Activated B cell treated with CpG ODN at 0.5 μM for 24 hours (primary cell): ENCODE measurements at places on chromosomes 2 and 18. TPM values are rescaled to one million over a fixed set of nuclear protein-coding genes. Genes with fewer than 3 reads are reported as not detected.

DNA sequence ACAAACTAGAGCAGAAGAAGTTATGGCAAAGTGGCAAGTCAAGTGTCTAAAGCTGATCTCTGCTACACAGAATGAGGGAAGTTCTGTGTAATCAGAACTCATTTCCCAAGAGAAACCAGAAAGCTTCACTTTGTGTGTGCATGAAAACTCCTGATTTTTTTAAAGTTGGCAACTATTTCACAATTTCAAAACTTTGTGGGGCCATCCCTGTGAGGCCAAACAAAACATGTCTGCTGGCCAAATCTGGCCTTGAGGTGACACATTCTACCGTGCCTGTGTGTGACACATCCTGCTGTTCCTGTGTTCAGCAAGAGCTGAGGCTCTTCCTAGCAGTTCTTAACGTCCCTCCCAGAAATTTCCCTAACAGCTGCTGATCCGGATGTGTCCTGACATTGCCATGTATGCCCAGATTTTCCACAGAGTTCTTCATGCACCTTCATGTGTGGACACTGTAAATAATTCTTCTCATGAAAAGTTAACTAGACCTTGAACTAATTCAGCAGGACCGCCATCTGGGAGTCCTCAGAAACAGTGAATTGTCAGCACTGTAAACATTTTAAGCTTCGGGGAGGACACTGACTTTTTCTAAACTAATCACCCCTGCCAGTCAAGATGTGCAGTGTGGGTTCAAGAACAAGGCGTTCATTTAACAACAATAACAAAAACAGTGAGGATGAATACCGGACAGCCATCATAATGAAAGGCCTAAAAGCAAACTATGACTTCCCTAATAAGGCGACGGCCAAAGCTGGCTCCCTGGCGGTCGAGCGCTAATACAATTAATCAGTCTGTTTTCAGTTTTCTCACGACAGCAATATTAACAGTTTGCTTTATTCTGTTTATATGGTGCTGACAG, 99.0 kb downstream of the PLEKHM3 start:
- DNase-seq, result no peak

The GRHL1 gene
- 0.39 and 0.95 TPM in 2 replicates for total RNA-seq

The UGT1A5 gene
- total RNA-seq, result not detected in 2 replicates

DNA sequence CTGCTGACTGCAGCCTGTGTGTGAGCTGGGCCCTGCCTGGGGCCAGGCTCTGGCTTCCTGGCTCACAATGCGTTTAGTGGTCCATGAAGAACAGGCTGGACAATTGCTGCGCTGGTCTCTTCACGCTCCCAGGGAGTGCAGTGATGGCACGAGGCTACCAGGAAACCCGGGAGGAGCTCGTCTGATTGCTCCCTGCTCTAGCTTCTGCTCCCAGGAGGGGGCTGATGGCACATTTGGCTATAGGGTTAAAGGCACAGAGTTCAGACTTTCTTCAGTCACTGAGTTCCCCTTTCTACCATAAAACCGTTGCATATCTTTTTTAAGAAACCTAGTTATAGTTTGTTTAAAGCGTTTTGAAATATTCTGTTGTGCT, 60.1 kb downstream of the KCNF1 start:
- no peak for DNase-seq

GRCh38 chr2:3242747-3243369, 134.8 kb downstream of the EIPR1 start:
- DNase-seq, result no peak

The MEP1B gene
- 0.09 TPM in 1 of 2 replicates, not detected in the other for total RNA-seq

GRCh38 chr18:11857177-11857887, 6.1 kb downstream of the CHMP1B start:
- DNase-seq, result no peak

DNA sequence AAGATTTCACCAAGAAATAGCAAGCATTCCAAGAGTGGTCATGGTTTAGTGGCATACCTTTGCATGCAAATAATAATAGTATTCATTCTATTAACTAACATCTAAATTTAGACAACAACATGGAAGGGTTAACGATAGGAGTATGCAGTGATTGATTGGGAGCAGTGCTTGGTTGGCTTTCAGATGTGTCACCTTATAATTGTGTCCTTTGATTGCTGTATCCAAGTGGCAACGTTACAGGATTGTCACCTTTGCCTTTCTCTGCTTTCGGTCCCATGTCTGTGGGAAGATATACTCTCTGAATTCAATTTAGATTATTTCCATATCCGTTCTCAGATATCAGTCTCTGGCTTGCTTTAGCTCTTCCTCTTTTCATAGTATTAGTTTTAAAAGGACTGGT, 152.8 kb upstream of the MAP3K20 start:
- no peak for DNase-seq

The CRYBA2 gene
- not detected in 2 replicates for total RNA-seq

DNA sequence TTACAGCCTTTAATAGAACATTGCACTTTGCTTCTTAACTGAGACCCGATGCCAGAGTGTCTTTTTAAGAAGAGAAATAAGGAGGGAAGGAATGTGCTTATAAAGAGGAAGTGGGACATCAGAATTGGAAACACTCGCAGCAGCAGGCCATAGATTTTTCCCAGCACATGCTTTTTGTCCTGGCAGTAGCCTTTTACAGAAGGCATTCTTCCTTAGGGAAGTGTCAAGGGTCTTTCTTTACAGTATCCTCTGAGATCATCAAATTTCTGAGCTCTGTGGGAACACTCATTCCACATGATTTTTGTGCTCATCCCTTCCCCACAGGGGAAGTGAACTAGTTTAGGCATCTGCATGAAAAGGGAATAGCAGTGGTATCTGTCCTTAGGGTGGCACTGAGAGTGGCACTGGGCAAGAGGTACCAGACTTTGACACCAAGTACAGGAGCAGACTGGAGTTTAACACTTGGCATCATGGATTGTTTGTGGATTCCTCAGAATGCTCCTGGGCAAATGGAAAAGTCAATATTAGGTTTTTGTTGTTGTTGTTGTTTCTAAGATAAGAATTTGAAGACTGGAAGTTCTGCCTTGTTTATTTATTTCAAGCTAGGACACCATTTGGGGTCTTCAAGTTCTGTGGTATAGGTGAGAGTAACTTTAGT, 4.1 kb downstream of the MYO1B start:
- DNase-seq, result no peak

The STK16 gene
- 31.0 and 36.5 TPM in 2 replicates for total RNA-seq

DNA sequence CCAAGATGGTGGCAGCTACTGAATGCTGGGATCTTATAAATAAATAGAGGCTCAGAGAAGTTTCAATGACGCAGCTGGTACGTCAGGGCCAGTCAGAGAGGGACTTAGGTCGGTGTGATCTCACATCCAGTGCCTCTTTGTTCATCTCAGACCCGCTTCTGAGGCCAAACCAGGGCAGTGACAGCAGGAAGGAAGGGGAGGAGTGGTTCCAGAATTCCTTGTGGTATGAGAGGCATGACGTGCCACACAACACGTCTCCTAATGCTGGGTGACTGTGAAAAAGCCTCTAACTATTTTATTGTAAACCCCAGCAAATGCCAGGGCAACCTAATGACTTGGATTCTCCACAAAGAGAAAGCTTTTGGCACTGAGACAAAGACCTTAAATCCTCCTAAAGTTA, 423.3 kb downstream of the LPIN1 start:
- no peak for DNase-seq

- DNase-seq, result no peak
Measured at GRCh38 chr2:239246723-239247122, 154.1 kb downstream of the HDAC4 start.

- DNase-seq, result no peak
Measured at GRCh38 chr2:221166292-221166691, 405.8 kb downstream of the EPHA4 start.

- DNase-seq, result no peak
Measured at GRCh38 chr2:57022496-57022895, 838.7 kb downstream of the CCDC85A start.

DNA sequence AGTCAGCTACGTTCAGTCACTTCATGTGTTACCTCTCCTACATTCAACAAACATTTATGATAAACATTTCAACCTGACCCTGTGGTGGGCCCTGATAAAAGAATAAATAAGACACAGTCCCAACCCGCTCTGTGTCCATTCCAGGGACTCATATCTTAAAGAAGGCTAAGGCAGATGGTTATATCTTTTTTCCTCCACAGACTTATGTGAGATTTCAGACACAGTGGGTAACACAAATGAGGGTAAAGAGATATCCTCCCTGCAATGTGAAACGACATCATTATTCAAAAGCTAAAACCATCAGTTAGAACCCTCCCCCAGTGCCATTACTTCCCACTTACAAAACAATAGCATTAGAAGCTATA, 11.1 kb upstream of the HNRNPLL start:
- no peak for DNase-seq

The SKOR2 gene
- total RNA-seq, result not detected in 2 replicates

- no peak for DNase-seq
Measured at GRCh38 chr2:197237291-197238042, 73.1 kb downstream of the ANKRD44 start.

The LRRTM1 gene
- not detected in 2 replicates for total RNA-seq

DNA sequence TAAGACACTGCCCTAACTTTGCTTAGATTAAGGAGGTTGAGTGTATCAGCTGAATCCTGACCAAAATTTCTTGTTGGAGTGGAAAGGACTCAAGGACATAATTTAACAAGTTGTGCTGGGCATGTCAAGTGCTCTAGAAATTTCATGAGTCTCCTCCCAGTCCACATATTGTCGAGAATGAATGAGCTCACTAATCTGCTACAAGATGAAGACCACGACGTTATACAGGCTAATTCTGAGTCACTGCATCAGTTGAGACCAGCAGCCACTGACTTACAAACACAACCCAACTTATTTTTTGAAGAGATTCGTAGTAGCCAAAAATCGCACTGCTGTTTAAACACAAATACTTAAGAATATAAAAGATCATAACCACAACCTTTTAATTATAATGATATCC, 28.7 kb upstream of the SLC8A1 start:
- no peak for DNase-seq

The TRAK2 gene
- total RNA-seq, result 17.7 and 20.1 TPM in 2 replicates

The HTR2B gene
- total RNA-seq, result not detected in 2 replicates

DNA sequence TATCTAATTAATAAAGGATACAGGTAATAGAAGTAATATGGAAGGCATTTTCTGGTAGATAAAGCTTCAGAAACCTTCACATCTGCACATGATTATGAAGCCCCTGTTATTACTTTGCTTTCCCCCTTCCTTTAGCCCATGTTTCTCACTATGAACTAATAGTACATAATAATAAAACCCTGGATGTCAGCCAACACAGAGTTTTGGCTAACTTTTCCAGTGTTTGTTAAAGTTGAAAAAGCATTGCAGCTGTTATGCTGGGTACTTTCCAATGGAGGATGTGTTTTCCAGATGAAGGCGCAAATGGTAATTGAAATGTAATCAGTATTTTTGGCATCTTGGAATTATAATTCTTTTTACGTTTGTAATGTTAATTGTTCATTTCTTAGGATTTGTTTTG, 43.5 kb downstream of the SPTBN1 start:
- no peak for DNase-seq

DNA sequence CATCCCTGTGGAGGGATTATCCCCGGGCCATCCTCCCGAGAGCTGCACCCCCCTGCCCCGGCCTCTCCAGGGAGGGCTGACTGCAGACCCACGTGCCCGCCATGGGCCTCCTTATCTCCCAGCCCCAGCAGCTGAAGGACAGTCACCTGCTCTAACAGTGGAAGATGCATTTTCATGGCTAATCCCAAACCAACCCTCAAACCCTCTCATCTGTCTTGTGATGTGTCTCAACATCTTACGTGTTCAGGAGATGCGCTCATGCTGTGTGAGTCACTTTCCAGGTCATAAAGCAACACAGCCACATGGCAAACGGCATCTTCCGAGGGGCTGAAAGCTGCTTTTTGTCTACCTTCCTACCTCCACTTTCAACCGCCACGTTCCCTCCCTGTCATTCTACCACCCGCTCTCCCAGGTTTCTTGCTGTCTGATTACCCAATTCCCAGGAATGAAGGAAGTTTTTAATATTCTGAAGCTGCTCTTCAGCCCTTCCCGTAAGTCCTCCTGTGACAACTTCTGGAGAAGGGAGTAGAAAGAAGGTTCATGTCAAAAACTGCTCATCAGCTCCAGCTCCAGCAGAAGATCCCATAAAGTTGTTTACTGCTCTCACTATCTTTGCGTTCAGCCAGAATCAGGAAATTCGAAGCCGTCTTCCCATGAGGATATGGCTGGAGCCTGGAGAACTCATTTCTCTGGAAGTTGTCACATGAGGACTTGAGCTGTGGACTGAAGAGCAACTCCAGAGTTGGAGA, 54.5 kb downstream of the MBP start:
- no peak for DNase-seq

DNA sequence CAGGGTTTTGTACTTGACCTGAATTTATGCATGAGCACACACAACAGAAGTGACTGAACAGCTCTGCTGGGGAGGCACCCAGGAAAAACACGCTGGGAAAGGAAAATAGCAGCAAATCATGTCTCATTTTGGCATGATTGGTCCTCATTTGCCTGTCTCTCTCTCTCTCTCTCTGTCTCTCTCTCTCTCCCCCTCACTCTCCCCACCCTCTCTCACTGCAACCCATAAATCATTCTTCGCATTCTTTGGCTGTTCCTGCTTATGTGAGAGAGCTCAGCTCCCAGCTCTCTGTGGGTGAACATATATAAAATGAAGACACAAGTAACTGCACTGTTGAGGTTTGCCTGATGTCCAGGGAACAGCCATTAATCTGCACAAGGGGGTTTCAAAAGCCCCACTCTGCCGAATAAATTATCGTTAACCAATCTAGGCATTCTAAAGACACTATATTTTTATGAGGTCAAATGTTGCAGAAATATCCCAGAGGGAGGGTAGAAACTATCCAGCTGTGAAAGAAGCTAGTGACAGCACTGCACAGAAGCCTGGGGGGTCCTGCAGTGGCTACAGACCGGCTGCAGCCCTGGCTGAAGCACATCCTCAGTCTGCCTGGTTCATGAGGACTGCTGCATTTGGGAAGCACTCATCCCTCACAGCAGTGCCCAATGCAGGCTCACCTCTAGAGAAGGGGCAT, 260.3 kb downstream of the AFF3 start:
- DNase-seq, result no peak
